Mesenchymal stem cell (in vitro differentiated cells and primary cell): ENCODE measurements at places on chromosomes 11 and 22.

- H3K4me1 ChIP-seq: no peaks in the 10 kb centered on the region
- H3K4me3 ChIP-seq: no peak overlapping the region
- peak; percentile 94 for DNase-seq
- no peaks in the 10 kb centered on the region for H3K27me3 ChIP-seq
- no peak overlapping the region for H3K27ac ChIP-seq
Measured at GRCh38 chr11:32391956-32392553, 43.3 kb downstream of the WT1 start.

DNA sequence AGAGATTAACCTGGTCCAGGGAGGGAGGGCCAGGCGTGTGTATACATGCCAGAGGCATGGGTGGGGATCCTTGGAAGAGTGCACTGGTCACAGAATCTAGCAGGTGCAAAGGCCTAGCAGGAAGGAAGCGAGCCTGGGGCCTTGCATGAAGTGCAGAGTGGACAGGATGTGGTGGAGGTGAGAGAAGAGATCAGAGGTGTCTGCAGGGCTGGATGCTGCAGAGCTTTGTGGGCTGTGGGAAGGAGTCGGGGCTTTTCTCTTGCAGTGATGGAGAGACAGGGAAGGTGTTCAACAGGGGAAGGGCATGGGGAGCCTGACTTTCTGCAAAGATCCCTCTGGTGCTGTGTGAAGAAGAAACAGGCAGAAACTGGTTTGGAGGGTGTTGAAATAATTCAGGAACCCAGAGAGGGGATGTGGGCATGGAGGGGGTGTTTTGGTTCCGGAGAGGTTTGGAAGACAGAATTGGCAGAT lies 2.5 kb upstream of the TPST2 start:
- peaks cover 6% of the 10 kb centered on the region for H3K4me1 ChIP-seq
- H3K36me3 ChIP-seq: no peaks in the 10 kb centered on the region
- no peak for DNase-seq

GRCh38 chr11:130118165-130118564 lies 41.4 kb upstream of the ST14 start:
- peaks cover 20% of the 10 kb centered on the region for H3K36me3 ChIP-seq
- no peak overlapping the region for H3K4me3 ChIP-seq
- H3K4me1 ChIP-seq: peaks cover 8% of the 10 kb centered on the region
- no peaks in the 10 kb centered on the region for H3K27me3 ChIP-seq

GRCh38 chr11:69097263-69097662 lies 48.5 kb downstream of the TPCN2 start:
- no peak overlapping the region for H3K4me3 ChIP-seq
- no peak overlapping the region for H3K27ac ChIP-seq
- H3K27me3 ChIP-seq: peaks cover 44% of the 10 kb centered on the region
- no peak for DNase-seq
- H3K36me3 ChIP-seq: peaks cover 15% of the 10 kb centered on the region

DNA sequence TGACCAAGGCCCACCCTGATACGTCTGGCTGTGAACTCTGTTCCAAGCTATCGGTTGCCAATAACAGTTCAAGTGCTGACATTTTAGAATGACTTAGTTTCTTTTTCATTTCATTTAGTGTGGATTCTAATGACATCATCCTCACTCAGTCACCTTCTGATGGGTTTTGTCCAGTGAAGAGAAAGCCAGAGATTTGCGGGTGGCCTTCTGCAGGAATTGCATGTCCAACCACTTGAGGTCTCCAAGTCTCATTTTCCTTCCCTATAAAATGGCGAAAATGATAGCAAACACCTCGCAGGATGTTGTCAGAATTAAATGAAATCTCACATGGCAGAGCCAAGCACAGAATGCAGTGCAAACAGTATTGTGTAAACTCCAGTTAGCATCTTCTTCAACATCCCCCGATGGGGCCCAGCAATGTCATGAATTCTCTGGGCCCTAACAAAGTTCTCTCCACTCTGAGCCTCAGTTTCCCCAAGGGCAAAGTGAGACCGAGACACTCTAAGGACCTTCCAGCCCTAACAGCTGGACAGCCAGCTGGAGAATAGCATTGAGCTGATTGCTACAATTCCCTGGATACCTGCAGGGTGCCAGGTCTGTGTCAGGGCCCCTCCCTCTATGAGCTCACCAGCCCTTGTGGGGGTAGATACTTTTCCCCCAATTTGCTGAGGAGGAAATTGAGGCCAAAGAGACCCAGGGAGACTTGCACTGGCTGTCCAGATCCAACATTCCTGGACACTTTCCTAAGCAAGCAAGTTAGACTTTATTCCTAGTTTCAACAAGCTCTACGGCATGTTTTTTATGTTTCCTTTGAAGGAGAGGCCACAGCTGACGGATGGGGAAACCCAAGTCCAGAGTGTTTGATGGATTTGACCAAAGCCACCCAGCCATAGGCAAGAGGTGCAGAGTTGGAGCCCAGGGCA lies 286.7 kb downstream of the MN1 start:
- DNase-seq: no peak
- H3K4me3 ChIP-seq: no peak overlapping the region
- no peaks in the 10 kb centered on the region for H3K36me3 ChIP-seq
- H3K27ac ChIP-seq: no peak overlapping the region
- H3K27me3 ChIP-seq: no peaks in the 10 kb centered on the region

DNA sequence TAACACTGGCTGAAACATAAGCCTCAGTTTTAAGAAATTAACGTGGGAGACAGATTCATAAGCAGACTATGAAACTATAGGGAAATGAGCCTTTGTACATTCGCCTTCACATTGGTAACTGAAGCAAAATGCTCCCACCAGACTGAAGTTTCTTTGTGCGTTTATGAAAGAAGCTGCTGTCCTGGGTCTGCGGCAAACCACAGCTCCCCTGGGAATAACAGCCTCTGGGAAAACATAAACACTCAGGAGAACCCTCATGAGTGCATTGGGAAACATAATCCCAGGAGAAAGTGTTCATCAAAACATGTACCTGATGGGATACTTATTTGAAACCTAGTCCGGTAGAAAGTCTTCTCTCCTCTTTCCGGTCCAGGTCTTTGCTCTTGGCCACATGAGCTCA lies 193.1 kb upstream of the LARGE1 start:
- H3K27ac ChIP-seq: no peak overlapping the region
- no peaks in the 10 kb centered on the region for H3K4me1 ChIP-seq
- DNase-seq: no peak
- H3K36me3 ChIP-seq: no peaks in the 10 kb centered on the region
- H3K27me3 ChIP-seq: no peaks in the 10 kb centered on the region

- H3K4me3 ChIP-seq: no peak overlapping the region
- H3K27ac ChIP-seq: no peak overlapping the region
- H3K27me3 ChIP-seq: no peaks in the 10 kb centered on the region
- DNase-seq: no peak
Measured at GRCh38 chr22:48438800-48439559, 1388.7 kb downstream of the BRD1 start.

DNA sequence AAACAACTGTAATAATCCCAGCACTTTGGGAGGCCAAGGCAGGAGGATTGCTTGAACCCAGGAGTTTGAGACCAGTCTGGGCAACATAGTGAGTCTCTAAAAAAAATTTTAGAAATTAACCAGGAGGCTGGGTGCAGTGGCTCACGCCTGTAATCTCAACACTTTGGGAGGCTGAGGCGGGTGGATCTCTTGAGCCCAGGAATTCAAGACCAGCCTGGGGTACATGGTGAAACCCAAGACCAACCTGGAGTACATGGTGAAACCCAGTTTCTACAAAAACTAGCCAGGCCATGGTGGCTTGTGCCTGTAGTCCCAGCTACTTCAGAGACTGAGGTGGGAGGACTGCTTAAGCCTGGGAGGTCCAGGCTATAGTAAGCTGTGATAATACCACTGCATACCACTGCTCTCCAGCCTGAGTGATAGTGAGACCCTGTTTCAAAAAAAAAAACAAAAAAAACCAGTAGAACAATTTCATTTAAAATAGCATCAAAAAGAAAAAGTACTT lies 11.2 kb downstream of the PI4KA start:
- no peak overlapping the region for H3K4me3 ChIP-seq
- H3K27me3 ChIP-seq: no peaks in the 10 kb centered on the region
- no peak for DNase-seq

GRCh38 chr11:12516387-12517105 lies 139.2 kb downstream of the PARVA start:
- no peaks in the 10 kb centered on the region for H3K4me1 ChIP-seq
- peaks cover 60% of the 10 kb centered on the region for H3K36me3 ChIP-seq
- no peaks in the 10 kb centered on the region for H3K27me3 ChIP-seq
- no peak for DNase-seq

GRCh38 chr11:15114501-15115475 lies at the start of gene INSC:
INSC (plus strand) TSS chr11:15114923; CDS start chr11:15149175, 34,252 bp downstream.
- H3K36me3 ChIP-seq: no peaks in the 10 kb centered on the region
- no peak within 1 kb of the TSS for H3K27ac ChIP-seq
- H3K27me3 ChIP-seq: peaks cover 28% of the 10 kb centered on the region

DNA sequence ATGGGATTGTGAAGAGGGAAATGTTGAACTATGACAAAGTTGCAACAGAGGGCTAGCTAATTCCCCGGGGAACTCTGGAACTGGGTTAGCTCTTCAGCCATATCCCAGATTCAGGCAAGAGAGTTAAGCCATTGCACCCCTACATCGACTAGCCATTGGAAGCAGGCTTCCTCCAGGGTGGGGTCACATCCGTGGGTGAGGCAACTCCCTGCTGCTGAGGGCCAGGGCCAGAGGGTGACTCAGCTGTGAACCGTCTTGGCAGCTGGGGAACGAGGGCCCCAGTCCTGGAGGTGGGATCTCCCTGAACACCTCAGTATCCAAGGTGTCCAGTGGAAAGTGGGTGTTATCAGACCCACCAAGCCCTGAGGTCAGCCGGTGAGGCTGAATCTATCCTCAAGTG lies 41.1 kb downstream of the RPS6KA4 start:
- no peaks in the 10 kb centered on the region for H3K36me3 ChIP-seq
- DNase-seq: no peak
- H3K27ac ChIP-seq: no peak overlapping the region
- no peak overlapping the region for H3K4me3 ChIP-seq
- peaks cover 15% of the 10 kb centered on the region for H3K4me1 ChIP-seq

GRCh38 chr11:40306938-40307548 lies 1152.4 kb downstream of the LRRC4C start:
- H3K36me3 ChIP-seq: no peaks in the 10 kb centered on the region
- no peaks in the 10 kb centered on the region for H3K27me3 ChIP-seq
- no peaks in the 10 kb centered on the region for H3K4me1 ChIP-seq
- no peak overlapping the region for H3K4me3 ChIP-seq
- peak; percentile 64 for DNase-seq
- H3K27ac ChIP-seq: no peak overlapping the region

DNA sequence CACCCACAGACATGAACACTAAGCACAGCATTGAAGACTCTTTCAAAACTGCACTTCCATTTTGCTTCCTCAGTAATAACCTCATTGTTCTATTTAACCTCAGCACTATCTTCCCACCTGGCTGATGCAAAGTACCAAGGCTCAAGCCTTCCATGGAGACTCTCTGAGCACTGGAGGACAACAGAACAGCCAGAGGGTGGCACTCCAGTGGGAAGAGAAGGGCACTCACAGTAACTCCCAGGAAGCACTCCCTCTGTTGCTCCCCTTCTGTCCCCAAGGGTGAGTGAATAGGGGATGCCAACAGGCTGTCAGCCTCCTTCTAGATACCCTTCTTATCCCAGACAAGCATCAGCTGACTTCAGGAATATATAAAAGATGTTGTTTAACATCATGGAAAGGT lies 3.5 kb downstream of the ME3 start:
- peaks cover 2% of the 10 kb centered on the region for H3K36me3 ChIP-seq
- H3K4me3 ChIP-seq: no peak overlapping the region
- H3K27ac ChIP-seq: no peak overlapping the region
- no peak for DNase-seq

- H3K36me3 ChIP-seq: no peaks in the 10 kb centered on the region
- DNase-seq: no peak
- H3K4me3 ChIP-seq: no peak overlapping the region
- no peaks in the 10 kb centered on the region for H3K4me1 ChIP-seq
- H3K27me3 ChIP-seq: no peaks in the 10 kb centered on the region
Measured at GRCh38 chr11:77548552-77549445, 41.0 kb upstream of the AQP11 start.

GRCh38 chr11:57081356-57081755 lies 92.6 kb downstream of the OR5AK2 start:
- H3K27ac ChIP-seq: no peak overlapping the region
- DNase-seq: no peak
- H3K4me1 ChIP-seq: no peaks in the 10 kb centered on the region
- no peaks in the 10 kb centered on the region for H3K36me3 ChIP-seq

- H3K27ac ChIP-seq: no peak overlapping the region
- H3K4me3 ChIP-seq: no peak overlapping the region
- peaks cover 1% of the 10 kb centered on the region for H3K4me1 ChIP-seq
- no peaks in the 10 kb centered on the region for H3K27me3 ChIP-seq
- DNase-seq: peak; percentile 37
Measured at GRCh38 chr11:73087730-73088129, 54.4 kb downstream of the FCHSD2 start.

- DNase-seq: no peak
- H3K27me3 ChIP-seq: peaks cover 58% of the 10 kb centered on the region
- H3K4me3 ChIP-seq: no peak overlapping the region
- H3K36me3 ChIP-seq: peaks cover 4% of the 10 kb centered on the region
- H3K4me1 ChIP-seq: peaks cover 26% of the 10 kb centered on the region
- no peak overlapping the region for H3K27ac ChIP-seq
Measured at GRCh38 chr22:23071230-23072076, 1.1 kb downstream of the GNAZ start.

DNA sequence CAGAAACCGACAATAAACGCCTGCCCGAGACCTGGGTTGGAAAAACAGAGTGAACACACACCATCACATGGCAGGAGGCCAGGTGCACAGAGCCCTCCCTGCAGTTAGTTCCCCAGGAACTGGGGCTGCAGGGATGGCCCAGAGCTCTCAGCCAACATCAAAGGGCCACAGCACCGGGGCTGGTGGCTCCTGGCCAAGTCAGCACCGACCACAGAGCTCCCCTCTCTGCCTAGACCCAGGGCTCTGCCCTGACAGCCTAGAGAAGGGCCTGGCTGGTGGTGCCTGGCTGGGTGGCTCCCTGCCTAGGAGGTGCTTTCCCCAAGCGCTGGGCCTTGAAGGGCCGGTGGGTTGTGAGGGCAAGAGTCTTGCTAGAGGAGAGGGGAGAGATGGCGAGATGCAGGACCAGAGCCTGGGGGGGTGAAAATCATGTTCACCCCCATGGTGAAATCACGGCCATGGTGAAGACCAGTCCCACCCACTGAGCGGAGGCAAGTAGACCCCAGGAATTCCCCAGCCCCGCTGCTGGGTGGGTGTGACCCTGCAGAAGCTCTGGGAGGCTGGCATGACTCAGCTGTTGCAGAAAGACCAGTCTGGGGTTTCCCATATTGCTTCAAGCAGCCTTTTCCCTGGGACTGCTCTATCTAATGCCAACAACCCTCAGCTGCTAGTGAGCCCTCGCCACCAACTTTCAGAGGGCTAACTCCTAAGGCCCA lies 7.2 kb upstream of the BID start:
- DNase-seq: peak; percentile 97
- no peak overlapping the region for H3K4me3 ChIP-seq
- H3K27ac ChIP-seq: peak overlapping the region; percentile 8
- peaks cover 8% of the 10 kb centered on the region for H3K36me3 ChIP-seq
- H3K4me1 ChIP-seq: peaks cover 29% of the 10 kb centered on the region

GRCh38 chr11:92311616-92312449 lies 87.2 kb downstream of the FAT3 start:
- H3K27me3 ChIP-seq: no peaks in the 10 kb centered on the region
- peaks cover 8% of the 10 kb centered on the region for H3K4me1 ChIP-seq
- DNase-seq: peak; percentile 69
- H3K27ac ChIP-seq: no peak overlapping the region

GRCh38 chr11:94776351-94777321 lies 8.5 kb downstream of the AMOTL1 start:
- H3K27me3 ChIP-seq: no peaks in the 10 kb centered on the region
- H3K4me1 ChIP-seq: peaks cover 6% of the 10 kb centered on the region
- peak overlapping the region; percentile 35 for H3K4me3 ChIP-seq
- H3K27ac ChIP-seq: peak overlapping the region; percentile 31
- DNase-seq: peak; percentile 68

- no peaks in the 10 kb centered on the region for H3K4me1 ChIP-seq
- H3K27me3 ChIP-seq: no peaks in the 10 kb centered on the region
- no peaks in the 10 kb centered on the region for H3K36me3 ChIP-seq
- peak; percentile 52 for DNase-seq
- no peak overlapping the region for H3K4me3 ChIP-seq
Measured at GRCh38 chr11:32374261-32374711, 61.1 kb downstream of the WT1 start.
